ENCODE measurements at places on chromosomes 6 and 20.

DNA sequence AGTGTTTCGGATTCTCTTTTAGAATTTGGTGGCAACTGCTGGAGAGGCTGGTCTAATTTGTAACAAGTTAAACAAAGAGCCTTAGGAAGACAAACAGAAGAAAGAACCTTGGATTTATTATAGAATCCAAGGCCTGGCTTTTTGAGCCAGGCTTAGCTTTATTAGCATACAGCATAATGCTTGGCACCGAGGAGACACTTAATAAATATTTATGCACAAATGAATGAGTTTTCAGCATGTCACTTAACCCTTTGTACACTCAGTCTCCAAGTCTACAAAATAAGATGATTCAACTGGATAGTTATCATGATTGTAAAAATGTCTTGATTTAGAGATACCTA is 38.2 kb upstream of the AFDN start:
- no peak for DNase-seq

DNA sequence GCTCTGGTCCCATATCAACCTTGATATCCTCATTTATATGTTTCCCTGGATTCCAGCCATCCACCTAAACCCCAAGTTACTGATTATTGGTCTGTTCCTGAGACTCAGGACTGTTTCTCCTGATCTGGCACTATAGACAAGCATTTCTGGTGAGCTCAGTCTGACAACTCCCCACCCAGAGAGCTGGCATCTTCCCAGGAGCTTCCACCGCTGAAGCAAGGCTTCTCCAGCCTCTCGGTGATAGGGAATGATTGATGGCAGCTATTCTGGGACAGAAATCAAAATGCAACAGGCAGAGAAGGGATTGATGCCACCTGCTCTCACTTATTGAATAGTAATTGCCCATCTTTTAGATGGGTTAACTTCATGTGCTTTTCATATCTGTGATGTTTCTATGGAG is 169.7 kb upstream of the GGTLC1 start:
- no peak for DNase-seq

- DNase-seq = no peak
Measured at GRCh38 chr6:80133020-80133419, 26.5 kb downstream of the BCKDHB start.

- no peak for DNase-seq
Measured at GRCh38 chr6:55528624-55529023, 50.4 kb downstream of the HMGCLL1 start.

GRCh38 chr6:148972481-148972880 is 225.7 kb downstream of the UST start:
- DNase-seq = no peak

- no peak for DNase-seq
Measured at GRCh38 chr6:25883536-25883935, 9.5 kb upstream of the SLC17A3 start.

GRCh38 chr6:20770773-20771172 is 236.5 kb downstream of the CDKAL1 start:
- DNase-seq = no peak

DNA sequence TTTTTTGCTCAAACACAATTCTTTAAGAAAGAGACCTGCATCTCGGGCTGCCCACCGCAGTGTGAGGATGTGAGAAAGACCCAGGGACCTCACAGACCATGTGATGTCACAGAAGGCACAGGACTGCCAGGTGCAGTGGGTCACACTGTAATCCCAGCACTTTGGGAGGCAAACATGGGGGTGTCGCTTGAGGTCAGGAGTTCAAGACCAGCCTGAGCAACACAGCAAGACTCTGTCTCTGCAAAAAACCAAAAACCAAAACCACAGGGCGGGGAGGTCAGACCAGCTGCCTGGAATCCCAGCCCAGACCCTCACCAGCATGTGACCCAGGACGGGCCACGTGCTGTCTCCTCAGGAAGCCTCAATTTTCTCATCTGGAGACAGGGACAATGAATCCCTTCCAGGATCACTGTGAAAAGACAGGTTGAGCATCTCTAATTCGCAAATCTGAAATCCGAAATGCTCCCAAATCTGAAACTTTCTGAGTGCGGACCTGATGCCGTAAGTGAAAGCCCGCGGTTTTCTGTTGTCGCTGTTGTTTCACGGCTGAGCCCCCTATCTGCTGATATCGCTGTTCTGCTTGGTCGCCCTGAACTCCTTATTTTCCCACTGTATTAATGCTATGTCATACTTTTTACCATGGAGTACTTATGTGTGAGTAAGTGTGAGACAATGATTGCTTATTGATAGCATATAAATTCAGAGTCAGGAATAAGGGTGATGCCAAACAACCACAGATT is 159.5 kb upstream of the PTPN1 start:
- DNase-seq = no peak

GRCh38 chr6:163354085-163354484 is 60.4 kb upstream of the QKI start:
- no peak for DNase-seq

- no peak for DNase-seq
Measured at GRCh38 chr6:41531591-41532582, 14.3 kb upstream of the FOXP4 start.

- no peak for DNase-seq
Measured at GRCh38 chr6:19827903-19828302, 9.3 kb upstream of the ID4 start.
